ENCODE measurements at places on chromosomes 2 and 18.

- peak; percentile 75 for DNase-seq
Measured at GRCh38 chr2:217851191-217852020, 151.4 kb downstream of the TNS1 start.

DNA sequence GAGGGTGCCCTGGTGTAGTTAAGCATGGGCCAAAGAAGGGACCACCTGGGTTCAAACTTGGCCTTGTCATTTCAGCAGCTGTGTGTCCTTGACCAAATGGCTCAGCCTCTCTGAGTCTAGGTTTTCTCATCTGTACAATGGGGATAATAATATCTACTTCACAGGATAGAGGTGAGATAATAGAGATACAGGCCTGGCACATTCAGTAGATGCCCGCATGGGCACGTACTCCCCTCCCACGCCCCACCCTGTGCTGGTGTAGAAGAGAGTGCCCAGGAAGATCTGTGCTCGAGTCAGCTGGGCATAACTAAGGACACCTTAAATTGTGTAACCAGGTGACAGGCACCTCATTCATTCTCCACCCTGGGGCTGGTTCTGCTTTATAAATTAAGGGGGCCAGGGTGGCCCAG lies 8.4 kb upstream of the TMEM185B start:
- no peak for DNase-seq

DNA sequence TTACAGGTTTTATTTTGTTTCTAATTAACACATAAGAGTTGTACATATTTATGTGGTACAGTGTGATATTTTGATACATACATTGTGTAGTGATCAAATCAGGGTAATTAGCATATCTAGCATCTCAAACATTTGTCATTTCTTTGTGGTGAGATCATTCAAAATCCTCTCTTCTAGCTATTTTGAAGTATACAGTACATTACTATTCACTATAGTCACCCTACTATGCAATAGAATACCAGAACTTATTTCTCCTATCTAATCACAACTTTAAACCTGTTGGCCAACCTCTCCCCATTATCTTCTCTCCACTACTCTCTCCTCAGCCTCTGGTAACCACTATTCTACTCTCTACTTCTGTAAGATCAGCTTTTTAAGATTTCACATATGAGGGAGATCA lies 325.8 kb downstream of the CYP26B1 start:
- DNase-seq: no peak

GRCh38 chr2:235940330-235940729 lies 227.9 kb downstream of the GBX2 start:
- peak; percentile 79 for DNase-seq

- peak; percentile 62 for DNase-seq
Measured at GRCh38 chr18:50879302-50880118, 592 bp downstream of the ME2 start.

DNA sequence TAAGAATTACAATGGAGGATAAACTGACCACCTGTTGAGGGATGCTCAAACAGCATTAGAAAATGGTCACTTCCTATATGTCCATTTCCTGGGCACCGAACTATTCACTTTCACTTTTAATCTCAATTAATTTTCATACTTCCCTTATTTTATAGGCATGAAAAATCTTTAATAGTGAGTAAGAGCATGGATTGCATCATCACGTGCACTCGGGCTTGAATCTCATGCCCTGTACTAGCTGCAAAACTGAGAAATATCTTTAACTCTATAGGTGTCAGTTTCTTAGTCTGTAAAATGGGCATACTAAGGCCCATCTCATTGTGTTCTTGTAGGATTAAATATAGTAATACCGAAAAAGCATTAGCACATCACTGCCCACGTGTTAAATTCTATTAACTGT lies 183.9 kb upstream of the FIGN start:
- no peak for DNase-seq

DNA sequence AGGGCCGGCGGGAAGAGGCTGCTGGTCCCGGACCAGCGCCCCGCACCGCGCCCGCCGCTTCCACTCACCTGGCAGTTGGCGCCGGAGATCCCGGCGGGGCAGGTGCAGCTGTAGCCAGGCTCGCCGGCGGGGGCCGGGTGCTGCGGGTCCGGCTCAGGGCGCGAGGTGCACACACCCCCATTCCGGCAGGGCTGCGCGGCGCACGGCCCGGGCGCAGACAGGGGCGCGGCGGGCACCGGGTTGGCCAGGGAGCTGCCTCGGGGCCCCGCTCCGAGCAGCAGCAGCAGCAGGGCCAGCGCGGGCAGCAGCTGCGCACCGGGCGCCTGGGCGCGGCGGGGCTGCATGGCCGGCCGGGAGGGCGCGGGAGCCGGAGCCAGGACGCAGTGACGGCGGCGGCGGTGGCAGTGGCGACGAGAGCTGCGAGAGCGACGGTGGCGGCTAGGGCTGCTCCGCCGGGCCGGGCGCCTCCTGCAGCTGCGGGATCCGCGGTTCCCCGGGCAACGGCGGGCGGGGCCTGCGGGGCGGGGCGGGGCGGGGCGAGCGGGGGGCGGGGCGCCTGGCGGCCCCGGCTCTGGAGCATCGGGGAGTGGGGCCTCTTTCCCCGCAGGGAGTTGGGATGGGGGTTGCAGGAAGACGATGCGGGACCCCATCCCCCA lies at the start of gene DNER:
DNER (minus strand) TSS at position 476 of the 656 bp plus-strand sequence; CDS start at position 344, 132 bp downstream.
- DNase-seq: peak; percentile 64

DNA sequence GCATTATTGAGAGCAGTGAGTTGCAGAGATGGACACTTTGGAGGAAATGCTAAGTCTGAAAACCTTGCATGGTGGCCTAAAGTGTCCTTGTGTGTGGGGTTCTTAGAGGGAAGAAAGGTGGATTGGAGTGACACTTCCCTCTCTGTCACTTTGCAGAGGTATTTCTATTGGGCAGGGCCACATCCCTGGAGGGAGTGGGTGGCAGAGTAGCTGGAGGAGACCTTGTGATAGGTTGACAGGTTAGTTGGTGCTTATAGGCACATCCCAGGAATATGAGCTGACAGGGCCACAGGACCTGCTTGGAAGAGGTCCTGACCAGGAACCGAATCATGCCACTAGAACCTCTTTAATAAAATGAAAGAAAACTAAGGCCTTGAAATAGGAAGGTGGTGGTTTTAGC lies 972 bp upstream of the IGFBP5 start:
- no peak for DNase-seq

- DNase-seq: peak; percentile 45
Measured at GRCh38 chr2:69830045-69830905, 815 bp downstream of the GMCL1 start.

GRCh38 chr2:176781570-176782217 lies 430.9 kb upstream of the HNRNPA3 start:
- DNase-seq: no peak

DNA sequence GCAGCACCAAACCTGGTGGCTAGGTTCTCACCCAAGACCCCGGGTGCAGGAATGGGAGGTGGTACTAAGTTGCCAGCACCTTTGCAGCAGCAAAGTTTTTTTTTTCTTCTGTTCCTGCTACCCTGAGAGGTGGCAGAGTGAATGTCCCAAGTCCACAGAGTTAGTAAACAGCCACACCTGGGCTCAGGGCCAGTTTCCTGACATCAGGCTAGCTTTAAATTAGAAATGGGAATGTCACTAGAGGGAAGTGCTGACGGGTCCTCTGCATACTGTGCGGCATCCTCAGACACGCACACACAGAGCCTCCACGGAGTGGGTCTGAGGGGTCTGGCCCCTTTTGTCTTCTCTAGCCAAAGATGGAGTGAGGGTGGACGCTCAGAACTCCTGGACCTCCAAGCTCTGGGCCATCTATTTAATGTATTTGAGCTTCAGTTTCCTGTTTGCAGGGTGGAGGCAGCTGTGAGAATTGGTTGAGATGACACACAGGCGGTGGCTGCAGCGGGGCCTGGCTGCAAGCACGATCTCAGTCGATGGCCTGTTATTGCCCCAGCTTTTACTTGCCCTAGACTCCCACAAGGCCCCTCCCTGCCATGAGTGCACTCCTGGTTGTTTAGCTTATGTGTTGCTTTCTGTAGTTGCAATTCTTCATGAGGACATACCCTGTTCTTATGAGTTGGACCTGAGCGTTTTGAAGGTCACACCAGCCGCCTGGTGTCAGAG lies 751.4 kb upstream of the HS6ST1 start:
- DNase-seq: no peak

GRCh38 chr2:28247734-28248133 lies 144.9 kb upstream of the FOSL2 start:
- DNase-seq: no peak

GRCh38 chr2:196984903-196985302 lies 58.4 kb upstream of the PGAP1 start:
- DNase-seq: no peak

GRCh38 chr2:169790581-169790980 lies 8.1 kb upstream of the SSB start:
- no peak for DNase-seq

DNA sequence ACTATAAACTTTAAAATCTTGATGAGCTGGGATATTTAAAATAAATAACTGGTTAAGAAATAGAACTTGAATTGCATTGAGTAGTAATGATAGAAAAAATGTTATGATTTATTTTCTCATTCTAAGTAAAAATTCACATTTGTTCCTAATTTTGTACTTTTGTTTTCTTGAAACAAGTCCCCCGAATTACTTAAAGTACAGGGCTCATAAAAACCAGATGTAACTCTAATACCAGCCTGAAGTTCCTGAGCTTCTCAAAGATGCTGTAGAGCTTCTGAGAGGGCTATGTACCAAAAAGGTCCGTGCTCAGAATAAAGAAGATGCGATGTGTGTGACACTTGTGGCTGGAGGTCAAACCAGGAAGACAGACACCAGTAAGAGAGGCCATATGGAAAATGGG lies 116.1 kb upstream of the TACR1 start:
- no peak for DNase-seq

DNA sequence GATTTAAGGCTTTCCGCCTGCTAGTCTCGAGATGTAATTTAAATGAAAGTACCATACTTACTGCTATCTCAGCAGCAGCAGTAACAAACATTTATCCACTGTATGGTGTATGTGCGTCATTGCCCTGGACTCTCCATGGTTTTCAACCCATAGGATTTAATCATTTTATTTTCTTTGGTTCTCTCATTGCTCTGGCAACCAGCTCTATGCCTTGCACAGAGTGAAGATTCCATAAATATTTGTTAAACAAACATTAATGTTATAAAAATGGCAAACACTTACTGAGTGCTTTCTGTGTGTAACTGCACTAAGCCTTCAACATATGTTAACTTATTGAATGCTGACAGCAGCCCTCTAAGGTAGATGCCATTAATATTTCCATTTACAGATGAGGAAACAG lies 1.3 kb upstream of the LMAN1 start:
- DNase-seq: no peak
